Activated CD4-positive, alpha-beta T cell treated with anti-CD3 and anti-CD28 coated beads for 36 hours (primary cell): ENCODE measurements at places on chromosomes 1 and 21. TPM values are rescaled to one million over a fixed set of nuclear protein-coding genes. Genes with fewer than 3 reads are reported as not detected.

DNA sequence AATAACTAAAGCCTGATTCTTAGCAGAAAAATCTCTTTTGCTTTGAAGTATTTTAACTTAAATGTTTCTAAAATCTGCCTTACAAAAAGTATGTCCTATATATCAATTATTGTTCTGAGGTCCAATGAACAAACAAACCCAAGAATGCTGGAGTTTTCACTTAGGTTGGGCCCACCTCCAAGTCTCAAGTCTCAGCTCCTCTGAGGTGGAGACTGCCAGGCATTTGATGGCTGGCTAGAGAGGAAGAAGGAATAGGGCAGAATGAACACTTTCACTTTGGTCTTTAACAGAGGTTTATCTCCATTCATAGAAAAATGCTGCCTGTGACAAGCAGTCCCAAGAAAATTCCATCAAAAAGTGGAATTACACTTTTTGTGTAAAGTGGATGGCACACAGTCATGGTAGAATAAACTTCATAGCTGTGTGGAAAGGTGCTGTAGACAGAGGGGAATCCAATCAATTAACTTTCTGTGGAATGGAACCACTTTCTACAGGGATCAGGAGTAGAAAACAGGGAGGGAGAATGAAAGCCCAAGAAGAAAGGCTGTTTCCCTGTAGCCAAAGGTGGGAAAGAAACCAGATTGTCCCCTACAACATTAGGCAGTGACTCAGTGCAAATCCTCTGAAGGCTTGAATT is 349.4 kb upstream of the RUNX1 start:
- H3K27ac ChIP-seq: peak overlapping the region; percentile 64
- H3K4me1 ChIP-seq: peaks cover 23% of the 10 kb centered on the region
- H3K4me3 ChIP-seq: no peak overlapping the region
- no peaks in the 10 kb centered on the region for H3K27me3 ChIP-seq
- DNase-seq: no peak
- no peaks in the 10 kb centered on the region for H3K36me3 ChIP-seq

DNA sequence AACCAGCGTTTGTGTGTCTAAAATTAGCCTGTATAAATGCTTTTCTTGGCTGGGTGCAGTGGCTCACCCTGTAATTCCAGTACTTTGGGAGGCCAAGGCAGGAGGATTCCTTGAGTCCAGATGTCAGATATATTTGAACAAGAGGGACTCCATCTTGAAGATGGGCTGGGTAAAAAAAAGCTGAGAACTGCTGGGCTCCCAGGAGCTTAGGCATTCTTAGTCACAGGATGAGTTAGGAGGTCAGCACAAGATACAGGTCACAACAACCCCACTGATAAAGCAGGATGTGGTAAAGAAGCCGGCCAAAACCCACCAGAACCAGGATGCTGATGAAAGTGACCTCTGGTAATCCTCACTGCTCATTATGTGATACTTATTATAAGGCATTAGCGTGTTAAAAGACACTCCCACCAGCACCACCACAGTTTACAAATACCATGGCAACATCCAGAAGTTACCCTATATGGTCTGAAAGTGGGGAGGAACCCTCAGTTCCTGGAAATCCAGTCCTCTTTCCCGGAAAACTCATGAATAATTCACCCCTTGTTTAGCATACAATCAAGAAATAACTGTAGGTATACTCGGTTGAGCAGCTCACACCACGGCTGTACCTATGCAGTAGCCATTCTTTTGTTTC is 36.2 kb upstream of the ZNF496 start:
- DNase-seq: no peak
- peaks cover 26% of the 10 kb centered on the region for H3K27me3 ChIP-seq
- H3K36me3 ChIP-seq: no peaks in the 10 kb centered on the region
- no peak overlapping the region for H3K4me3 ChIP-seq
- H3K27ac ChIP-seq: no peak overlapping the region
- peaks cover 2% of the 10 kb centered on the region for H3K4me1 ChIP-seq

Gene BSND
- not detected for total RNA-seq

- H3K36me3 ChIP-seq: peaks cover 12% of the 10 kb centered on the region
- no peak for DNase-seq
- H3K4me1 ChIP-seq: peaks cover 32% of the 10 kb centered on the region
- H3K27me3 ChIP-seq: no peaks in the 10 kb centered on the region
- H3K4me3 ChIP-seq: no peak overlapping the region
These were observed 41.4 kb downstream of the RNF115 start for GRCh38 chr1:145782272-145783099.

GRCh38 chr1:198638894-198639635 is at the start of gene PTPRC:
Gene PTPRC, plus strand, starts transcription at chr1:198639040. Its CDS starts 229 bp downstream, at chr1:198639269.
- H3K4me1 ChIP-seq: peaks cover 52% of the 10 kb centered on the region
- no peaks in the 10 kb centered on the region for H3K27me3 ChIP-seq
- DNase-seq: no peak
- H3K27ac ChIP-seq: peak within 1 kb of the TSS; percentile 99
- peak within 1 kb of the TSS; percentile 87 for H3K4me3 ChIP-seq

DNA sequence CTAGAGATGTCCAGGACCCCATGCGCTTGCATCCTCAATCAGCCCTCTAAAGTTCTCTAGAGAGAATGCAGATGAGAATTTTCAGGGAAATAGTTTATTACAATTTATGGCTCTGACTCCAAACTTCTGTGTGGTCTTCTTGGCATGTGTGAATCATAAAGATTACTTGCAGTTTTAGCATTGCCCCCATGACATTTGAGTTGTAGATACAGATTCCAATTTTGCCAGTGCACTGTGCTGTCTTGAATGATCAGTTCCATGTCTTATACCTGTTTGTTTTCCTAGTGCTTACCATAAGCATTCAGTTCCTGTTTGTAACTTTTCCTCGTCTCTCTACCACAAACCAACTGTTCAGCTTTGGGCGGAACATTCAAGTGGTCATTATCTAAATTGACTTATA is 4.8 kb downstream of the KRTAP21-3 start:
- no peak overlapping the region for H3K27ac ChIP-seq
- peaks cover 5% of the 10 kb centered on the region for H3K36me3 ChIP-seq
- no peak for DNase-seq

Gene C1orf141
- total RNA-seq: not detected

DNA sequence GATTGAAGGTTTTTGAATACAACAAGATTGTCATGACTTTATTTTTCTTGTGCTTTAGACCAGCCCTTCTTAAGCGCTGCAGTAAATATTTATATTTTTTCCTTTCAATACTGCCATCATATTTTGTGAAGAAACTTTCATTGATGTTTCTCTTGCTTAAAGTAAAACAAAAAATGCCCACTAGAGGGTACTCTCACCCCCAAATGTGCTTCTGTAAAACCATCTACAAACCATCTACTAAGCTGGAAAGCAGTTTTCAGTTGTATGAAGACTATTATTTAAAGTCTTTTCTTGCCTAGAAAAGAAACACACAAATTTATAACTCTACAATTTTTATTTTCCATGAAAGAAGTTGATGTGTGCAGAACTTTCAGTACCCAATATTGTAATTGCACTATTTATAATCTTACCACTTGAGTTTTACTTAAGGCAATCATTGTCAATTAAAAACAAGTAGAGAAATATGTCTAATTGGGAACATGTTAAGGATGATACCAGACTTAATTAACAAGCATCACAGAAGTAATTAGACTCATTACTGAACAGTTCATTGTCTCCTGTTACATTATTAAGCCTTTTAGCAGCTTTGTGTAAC is 10.7 kb downstream of the LEPR start:
- no peak overlapping the region for H3K27ac ChIP-seq
- H3K4me3 ChIP-seq: no peak overlapping the region
- peaks cover 10% of the 10 kb centered on the region for H3K4me1 ChIP-seq
